Activated T-helper 9 cell treated with anti-CD3 and anti-CD28 coated beads, Interleukin-2, amount 50 U/mL, for 16 hours (primary cell): ENCODE measurements at places on chromosomes 4 and X.

- DNase-seq = no peak
Observed at GRCh38 chrX:121755541-121755940, 708.1 kb downstream of the GLUD2 start.

DNA sequence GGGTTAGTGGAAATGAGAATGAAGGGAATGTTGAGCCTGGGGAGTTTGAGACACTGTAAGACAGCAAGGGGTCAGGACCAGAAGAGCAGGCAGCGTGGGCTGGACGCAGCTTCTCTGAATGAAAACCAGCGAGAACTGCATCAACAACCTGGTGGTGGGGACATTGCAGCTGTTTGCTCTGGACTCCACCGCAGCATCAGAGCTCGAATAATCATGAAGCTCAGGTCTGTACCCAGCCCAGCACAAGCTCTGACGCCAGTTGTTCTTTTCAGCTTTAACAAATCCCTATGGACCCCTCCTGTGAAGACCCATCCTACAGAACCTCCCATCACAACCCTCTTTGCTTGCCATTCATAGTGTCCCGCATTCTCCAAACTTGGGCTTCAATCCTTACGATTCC is 106.8 kb upstream of the PNPLA4 start:
- no peak for DNase-seq

- no peak for DNase-seq
Observed at GRCh38 chr4:31667686-31668085, 947.5 kb downstream of the PCDH7 start.

DNA sequence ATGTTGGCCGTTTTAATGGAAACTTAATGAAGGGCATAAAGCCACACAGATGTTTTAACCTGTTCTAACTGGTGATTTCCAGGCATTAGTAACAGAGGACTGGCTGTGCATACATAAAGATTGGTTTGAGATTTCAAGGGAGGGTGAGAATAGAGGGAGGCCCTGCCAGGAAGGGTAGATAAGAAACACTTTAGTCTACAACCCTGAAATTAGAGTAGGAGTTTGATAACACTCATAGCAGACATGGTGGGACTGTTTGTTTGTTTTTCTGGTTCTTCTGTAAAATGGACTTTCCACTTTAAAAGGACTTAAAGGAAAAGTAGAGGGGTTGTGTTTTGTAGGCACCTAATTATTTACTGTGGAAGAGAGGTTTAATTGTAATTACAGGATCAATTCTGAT is 16.2 kb downstream of the SLC4A4 start:
- no peak for DNase-seq

DNA sequence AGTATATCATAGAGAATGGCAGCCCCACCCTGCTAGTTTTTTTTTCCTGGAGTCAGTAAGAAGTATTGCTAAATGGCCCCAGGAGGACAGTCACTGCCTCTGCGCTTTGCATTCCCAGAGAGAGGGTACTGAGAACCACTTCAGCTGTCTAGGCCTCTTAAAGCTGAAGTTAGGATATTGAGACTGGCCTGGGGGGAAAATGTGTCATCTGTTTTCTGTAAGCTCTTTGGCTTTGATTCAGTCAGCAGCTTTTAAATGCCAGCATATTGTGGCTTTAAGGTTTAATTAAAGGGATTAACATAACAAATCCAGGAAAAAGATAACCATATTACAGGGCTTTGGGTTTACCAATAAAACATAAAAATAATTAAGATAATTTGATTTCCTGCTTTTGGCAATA is 852.0 kb downstream of the PCDH18 start:
- DNase-seq = no peak

GRCh38 chrX:139823806-139824205 is 109.0 kb downstream of the ATP11C start:
- no peak for DNase-seq

GRCh38 chr4:83013902-83014301 is 3.3 kb upstream of the LIN54 start:
- no peak for DNase-seq

- DNase-seq = no peak
Observed at GRCh38 chrX:140355922-140356321, 148.9 kb downstream of the SOX3 start.

- DNase-seq = no peak
Observed at GRCh38 chrX:10714531-10714930, 94.1 kb upstream of the MID1 start.

DNA sequence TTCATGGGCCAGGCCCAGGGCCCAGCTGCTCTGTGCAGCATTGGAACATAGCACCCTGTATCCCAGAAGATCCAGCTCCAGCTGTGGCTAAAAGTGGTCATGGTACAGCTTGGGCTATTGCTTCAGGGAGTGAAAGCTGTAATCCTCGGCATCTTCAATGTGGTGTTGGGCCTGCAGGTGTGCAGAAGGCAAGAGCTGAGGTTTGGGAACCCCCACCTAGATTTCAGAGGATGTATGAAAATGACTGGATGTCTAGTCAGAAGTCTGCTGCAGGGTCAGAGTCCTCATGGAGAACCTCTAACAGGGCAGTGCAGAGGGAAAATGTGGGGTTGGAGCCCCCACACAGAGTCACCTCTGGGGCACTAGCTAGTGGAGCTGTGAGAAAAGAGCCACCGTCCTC is 341.7 kb downstream of the PPP3CA start:
- no peak for DNase-seq
